Vagina (tissue), 2 donors: ENCODE measurements at places on chromosomes 7 and 10.

DNA sequence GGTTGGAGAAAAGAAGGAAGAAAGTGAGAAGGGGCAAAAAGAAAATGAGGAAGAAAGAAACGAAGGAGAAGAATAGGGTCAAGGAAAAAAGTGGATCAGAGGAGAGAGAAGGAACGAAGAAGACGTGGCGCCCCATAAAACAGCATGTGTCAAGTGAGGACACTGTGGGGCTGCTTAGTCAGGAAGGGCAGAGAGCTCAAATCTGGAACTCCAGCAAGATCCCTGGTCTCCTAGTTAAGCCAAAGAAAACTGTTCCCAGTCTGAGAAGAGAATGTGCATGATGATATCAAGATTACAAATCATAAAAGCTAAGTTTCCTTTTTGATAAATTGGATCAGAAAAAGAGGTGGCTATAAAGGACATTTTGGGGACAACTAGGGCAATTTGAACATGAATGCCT lies 33.0 kb downstream of the CREB3L2 start:
- no peak for DNase-seq

DNA sequence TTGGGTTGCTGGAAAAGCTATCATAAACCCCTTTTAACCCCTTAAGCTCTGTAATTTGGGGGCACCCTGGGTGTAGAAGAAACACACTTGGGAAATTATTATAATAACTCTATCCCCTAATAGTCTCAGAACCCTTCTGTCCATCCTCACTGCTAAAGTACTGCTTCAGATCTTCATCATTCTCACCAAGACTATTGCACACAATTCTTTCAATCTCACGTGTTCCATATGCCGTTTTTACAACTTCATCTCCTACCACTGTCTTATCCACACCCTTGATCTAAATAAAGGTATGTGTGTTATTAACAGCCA lies 15.8 kb downstream of the ANKRD22 start:
- no peak for DNase-seq

DNA sequence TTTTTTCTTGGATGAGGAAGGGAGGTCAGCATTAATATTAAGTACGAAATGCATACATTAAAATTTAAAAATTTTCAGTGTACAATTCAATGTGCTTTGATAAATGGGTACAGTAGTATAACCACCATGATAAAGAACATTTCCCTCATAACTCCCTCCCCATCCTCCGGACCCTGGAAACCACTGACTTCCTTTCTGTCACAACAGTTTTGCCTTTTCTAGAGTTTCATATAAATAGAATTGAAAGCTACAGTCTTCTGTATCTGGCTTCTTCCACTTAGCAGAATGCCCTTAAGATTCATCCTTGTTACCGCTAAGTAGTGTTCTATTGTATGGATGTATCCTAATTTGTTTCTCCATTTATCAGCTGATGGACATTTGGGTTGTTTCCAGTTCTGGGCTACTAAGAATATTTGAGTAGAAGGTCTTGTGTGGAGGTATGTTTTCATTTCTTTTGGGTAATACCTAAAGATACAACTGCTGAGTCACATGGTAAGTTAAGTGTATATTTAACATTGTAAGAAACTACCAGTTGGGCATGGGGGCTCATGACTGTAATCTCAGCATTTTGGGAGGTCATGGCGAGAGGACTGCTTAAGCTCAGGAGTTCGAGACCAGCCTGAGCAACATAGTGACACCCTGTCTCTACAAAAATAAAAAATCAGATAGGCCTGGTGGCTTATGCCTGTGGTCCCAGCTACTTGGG lies 30.8 kb downstream of the ABI1 start:
- no peak for DNase-seq

GRCh38 chr7:106205621-106206222 lies 79.1 kb downstream of the NAMPT start:
- no peak for DNase-seq

DNA sequence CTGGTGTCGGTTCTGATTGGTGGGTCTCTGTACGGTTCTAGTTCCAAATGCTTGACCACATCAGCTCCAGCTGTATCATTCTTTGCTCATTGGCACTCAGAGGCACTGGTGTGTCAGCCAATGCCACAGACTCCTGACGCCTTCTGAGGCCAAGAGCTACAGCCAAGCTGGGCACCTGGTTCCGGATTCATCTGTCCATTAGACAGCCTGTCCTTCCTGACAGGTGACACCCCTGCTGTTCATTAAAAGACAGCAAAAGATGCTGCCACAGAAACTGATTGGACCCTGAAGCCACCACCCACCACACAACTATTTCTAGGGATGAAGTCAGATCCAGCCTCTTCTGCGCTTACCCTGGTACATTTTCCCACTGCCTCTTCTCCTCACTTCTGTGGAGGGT lies 35.6 kb downstream of the COL13A1 start:
- no peak for DNase-seq

GRCh38 chr7:92835261-92835850 lies 1.0 kb downstream of the CDK6 start:
- DNase-seq: no peak

GRCh38 chr7:26423436-26423835 lies 131.8 kb downstream of the SNX10 start:
- no peak for DNase-seq

- no peak for DNase-seq
Observed at GRCh38 chr10:127073666-127074065, 122.7 kb downstream of the INSYN2A start.

GRCh38 chr7:98322331-98323270 lies 41.1 kb downstream of the BRI3 start:
- no peak for DNase-seq

DNA sequence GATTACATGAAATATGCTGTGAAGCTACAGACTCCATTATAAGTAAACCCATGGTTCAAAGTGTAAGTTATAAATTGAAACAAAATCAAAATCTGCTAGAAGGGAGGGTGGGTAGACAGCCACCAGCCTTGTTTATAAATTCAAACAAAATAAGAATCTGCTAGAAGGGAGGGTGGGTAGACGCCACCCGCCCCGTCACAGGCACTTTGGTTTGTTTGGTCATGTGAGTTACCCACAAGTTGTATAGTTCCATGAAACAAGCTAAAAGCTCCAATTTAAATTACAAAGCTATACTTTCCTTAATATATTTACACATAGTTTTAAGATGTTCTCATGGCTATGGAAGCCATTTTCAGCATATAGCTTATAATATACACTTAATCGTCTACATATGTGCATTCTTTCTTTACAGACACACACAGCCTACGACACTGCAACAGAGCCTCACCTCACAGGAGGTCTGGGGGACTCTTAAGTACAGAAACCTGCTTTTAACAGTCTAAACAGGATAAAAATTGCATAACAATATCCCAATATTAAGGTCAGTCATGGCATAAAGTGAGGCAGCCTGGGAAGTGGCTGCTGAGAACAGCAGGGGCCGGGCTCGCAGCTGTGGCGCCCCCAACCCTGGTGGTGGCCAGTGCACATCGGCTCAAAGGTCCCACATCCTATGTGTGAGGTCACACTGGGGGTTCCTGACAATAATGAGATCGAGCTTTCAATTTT lies 28.1 kb upstream of the NCAPG2 start:
- no peak for DNase-seq

- DNase-seq: no peak
Observed at GRCh38 chr10:102504179-102504975, 605 bp downstream of the SUFU start.

GRCh38 chr10:24952707-24953645 lies 570 bp upstream of the PRTFDC1 start:
- DNase-seq: no peak

DNA sequence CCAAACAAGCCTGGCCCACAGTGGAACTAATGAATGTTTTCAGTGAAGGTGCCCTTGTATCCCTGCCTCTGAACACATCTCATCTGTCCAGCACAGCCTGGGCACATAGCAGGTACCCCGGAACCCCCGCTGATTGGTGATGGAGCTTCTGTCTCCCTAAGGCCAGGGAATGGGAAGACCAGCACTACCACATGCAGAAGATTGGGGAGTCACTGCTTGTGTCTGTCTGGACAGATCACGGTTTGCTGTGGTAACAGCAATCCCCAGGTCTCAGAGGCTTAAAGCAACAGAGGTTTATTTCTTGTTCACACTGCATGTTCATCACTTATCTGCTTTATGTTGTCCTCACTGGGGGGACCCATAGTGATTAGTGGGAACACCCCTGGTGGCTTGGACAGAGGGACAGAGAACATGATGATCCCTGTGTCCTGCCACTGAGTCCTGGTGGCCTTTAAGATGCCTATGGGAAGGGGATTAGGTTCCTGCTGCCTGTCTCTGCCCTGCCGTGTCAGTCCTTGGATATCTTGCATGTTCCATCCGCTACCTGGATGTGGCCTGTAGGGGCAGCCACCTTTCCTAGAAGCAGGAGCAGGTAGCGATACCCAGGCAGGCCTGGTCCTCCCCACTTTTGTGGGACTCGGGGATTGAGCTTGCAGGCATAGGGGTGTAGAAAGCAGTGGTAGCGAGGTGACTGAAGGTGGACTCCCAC lies 3.6 kb downstream of the TSPAN14 start:
- no peak for DNase-seq

GRCh38 chr7:76515999-76516443 lies 5.7 kb downstream of the UPK3B start:
- no peak for DNase-seq

GRCh38 chr10:21015851-21016250 lies 118.7 kb upstream of the NEBL start:
- DNase-seq: no peak

DNA sequence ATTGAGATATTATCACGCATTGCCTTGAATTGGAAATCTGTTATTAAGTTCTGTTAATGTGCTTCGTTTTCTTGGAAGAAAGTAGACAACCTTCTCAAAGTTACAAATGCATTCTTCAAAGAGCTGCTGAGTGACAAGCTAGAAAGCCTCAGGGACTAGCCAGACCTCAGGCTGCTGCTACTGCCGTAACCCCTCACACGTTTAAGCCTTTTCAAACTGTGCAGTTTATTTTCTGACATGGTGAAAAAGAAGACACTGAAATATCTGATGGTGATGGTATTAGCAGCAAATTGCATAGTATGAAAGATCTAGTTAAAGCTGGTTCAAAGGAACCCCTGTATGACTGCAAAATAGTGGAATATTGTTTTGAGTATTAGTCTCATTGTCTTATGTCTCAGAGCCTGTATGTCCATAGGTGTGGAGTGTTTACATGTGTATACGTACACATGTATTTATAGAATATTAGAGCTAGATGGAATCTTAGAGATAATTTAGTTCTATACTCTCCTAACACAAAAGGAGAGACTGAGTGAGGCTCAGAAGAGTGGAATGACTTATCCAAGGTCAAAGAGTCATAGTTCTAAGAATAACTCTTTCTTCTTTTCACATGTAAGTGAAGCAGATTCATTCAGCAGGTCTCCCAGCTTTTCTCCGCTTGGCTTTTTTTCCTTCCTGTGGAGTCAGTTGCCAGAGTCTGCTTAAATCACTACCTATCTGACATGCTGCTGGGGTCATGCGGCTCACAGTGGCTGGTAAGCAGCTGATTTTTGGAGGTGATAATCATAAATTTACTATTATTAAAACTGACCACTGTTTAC lies 431.9 kb downstream of the PLXDC2 start:
- DNase-seq: no peak

GRCh38 chr10:112672706-112673105 lies 225.7 kb downstream of the VTI1A start:
- no peak for DNase-seq

DNA sequence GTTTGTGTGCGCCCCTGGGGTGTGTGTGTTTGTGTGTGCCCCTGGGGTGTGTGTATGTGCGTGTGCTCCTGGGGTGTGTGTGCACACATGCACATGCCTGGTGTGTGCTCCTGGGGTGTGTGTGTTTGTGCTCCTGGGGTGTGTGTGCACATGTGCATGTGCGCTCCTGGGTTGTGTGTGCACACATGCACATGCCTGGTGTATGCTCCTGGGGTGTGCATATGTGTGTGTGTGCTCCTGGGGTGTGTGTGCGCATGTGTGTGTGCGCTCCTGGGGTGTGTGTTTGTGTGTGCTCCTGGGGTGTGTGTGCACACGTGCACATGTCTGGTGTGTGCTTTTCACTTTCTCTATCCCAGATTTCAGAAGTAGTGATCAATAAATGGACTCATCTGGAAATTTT lies 321.0 kb downstream of the WDR37 start:
- peak; percentile 47 for DNase-seq

GRCh38 chr10:66144016-66144415 lies 781.8 kb upstream of the LRRTM3 start:
- no peak for DNase-seq

GRCh38 chr10:89153116-89153515 lies 54.0 kb downstream of the CH25H start:
- no peak for DNase-seq

DNA sequence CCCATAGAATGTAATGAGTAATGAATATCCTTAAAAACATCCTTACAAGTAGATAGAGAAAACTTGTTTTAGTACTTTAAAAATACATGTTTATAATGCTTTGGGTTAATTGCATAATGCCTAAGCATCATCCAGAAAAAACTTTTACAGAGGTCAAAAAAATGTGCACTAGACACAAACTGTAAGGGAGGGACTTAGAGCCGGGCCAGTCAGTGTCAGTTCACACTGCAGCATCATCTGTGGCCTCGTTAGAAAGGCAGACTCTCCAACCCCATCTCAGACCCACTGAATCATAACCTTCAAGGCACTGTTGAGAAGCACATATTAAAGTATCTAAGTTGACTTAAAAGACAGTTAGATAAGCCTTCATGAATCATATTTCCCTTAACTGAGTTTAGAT lies 230.1 kb upstream of the PRPS1L1 start:
- no peak for DNase-seq

DNA sequence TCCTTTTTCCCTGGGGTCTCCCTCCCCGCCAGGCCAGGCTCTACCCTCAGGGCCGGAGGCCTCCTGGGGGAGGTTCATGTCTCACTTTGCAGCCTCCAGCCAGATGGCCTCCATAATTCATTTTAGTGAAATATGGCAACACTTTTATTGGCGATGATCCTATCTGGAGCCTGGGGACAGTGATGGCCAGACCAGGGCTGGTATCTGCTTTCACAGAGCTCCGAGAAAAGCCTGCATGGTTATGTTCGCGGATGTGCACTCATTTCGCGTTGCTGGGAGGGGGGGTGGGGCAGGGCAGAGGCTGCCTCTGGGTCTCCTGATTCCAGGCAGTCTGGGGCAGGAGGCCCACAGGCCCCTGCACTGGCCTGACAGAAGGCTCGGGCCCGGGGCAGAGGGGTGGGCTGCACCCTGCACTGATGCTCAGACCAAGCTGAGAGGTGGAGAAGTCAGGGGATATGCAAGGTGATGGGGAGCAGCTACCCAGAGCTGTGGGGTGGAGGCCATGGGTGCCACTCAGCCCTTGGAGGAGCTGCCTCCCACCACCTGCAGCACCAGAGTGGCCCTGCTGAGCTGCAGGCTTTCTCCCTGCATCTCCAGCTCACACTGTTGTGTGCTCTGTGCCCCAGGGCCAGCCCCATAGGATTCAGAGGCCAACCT lies 85.3 kb upstream of the RET start:
- no peak for DNase-seq

GRCh38 chr10:132663666-132664365 lies 122.1 kb downstream of the NKX6-2 start:
- no peak for DNase-seq
